Astrocyte of the spinal cord (primary cell): ENCODE measurements at places on chromosomes 4 and X.

DNA sequence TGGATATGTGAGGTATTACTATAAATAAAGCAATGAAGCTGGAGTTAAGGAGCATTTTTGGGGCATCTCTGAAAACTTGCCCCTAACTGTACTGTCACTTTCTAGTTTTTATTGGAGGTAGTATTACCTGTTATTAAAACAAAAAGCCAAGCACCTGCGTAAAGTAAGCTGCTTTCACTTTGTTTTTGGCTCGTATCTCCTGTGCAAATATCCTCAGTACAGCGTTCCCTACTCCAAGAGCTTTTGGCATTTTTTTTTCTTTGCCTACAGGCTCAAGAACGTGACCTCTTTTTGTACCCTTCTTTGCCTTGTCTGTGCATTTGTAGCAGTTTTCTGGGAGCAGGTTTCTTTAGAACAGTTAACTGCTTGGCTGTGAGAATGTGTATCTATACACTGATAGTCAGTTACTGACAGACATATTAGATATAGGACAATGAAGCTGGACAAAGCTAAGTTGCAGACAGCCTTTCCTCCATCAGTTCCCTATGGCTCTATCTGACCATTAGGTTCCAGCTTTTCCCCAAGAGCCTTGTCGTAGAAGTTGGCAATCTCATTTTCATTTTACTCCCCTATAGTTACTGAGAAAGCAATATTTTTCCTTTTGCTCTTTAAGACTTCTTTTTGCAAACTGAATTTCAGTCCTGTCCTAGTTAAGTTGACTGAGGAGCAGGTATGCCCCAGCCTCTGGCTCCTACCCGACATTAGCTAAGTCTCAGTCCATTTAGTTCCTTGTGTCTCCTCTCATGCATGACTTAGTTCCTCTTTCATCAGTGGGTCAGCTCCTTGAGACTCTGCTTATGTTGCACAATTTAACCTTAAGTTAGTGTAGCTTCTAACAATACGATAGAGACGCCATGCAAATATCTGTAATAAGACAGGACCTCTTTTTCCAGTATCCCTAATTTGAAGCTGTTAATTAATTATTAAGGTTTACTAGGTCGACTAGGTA lies 71.5 kb upstream of the HPRT1 start:
- DNase-seq = no peak

- peak; percentile 9 for DNase-seq
These were observed 134.7 kb downstream of the F11 start for GRCh38 chr4:186400676-186401075.

- DNase-seq = peak; percentile 95
These were observed 119.7 kb downstream of the NFKB1 start for GRCh38 chr4:102620697-102621497.

DNA sequence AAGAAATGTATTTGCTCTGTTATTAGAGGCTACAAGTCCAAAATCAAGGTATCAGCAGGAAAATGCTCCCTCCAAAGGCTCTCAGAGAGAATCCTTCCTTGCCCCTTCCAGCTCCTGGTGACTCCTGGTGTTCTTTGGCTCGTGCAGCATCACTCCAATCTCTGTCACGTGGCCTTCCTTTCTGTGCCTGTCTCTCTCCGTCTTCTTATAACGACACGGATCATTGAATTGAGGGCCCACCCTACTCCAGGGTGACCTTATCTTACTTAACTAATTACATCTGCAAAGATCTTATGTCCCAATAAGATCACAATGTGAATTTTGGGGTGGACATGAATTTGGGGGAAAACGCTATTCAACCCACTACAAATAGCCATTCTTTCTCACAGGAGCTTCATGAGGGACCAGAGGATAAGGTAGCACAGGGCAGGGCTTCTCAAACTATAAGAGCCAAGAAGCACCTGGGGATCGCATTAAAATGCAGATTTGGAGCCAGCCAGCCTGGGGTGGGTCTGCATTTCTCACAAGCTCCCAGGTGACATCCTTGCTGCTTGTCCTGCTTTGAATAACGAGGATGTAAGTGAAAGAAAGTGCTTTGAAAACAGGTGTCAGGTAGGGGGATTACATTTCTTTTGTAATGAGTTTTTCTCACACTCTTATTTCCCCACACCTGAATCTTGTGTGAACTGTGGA lies 41.9 kb upstream of the APLN start:
- no peak for DNase-seq

DNA sequence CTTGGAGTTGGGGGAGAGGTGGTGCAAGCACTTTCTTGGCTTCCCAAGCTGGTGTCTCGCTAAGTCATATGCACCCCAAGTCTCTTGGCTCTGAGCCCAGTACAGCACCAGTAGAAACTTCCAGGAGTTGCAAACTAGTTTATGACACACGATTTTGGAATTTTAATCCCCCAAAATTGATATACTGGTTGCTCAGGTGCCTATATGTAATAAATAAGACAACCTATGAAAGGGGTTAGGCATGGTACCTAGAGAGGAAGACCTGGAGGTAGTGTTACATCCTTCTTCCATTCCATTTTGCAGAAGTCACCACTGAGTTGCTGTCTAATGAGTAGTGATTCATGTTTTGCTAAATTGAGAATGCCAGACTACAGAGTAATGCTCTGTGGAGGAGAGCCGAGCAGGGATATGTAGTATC lies 4.3 kb upstream of the SLC4A4 start:
- DNase-seq = peak; percentile 15

DNA sequence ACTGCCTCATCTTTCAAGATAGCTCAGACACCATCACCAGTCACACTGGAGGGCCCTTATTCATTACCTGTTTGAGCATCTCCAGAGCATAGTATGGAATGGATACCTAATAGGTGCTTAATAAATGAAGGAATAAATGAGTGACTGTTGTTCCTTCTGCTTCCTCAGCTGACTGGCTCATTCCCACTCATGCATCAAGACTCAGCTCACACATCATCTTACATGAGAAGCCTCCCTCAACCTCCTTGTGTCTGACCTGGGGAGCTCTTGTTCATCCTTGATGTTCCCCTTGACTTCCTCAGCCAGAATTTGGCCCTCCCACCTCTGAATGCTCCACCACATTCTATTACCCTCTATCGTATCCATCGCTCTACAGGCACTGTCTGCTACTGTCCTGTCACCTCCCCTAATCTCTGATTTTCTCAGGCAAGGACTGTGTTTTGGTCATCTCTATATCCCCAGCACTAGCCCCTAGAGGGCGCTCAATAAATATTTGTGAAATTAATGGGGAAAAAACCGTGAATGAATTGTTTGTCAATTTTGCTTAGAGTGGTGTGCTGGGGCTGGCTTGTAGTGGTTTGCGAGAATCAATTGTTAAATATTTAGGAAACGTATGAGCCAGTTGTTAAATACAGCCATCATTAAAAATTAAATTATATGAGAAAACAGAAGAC lies 88.3 kb downstream of the NHSL2 start:
- DNase-seq = no peak

- DNase-seq = peak; percentile 66
These were observed 37.4 kb upstream of the SPON2 start for GRCh38 chr4:1209821-1210220.

DNA sequence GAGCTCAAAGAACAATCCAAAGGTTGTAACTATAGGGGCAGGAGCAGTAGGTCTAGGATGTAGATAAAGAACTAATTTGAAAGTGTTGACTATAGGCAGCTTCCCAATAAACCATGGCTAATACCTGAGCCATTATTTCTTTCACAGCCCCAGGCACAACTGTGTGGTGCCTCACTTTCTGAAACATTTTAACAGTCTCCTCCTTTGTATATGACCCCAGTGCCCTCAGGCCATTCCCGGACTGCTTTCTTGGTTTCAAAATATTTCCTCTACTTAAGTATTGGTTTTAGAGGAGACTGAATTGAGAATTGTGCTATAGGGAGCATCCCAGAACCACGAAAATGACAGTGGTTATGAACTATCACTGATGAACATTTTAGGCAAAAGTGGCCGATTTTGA lies 728.7 kb downstream of the IL1RAPL1 start:
- DNase-seq = no peak

GRCh38 chr4:145132511-145133098 lies 34.5 kb downstream of the ABCE1 start:
- peak; percentile 38 for DNase-seq

DNA sequence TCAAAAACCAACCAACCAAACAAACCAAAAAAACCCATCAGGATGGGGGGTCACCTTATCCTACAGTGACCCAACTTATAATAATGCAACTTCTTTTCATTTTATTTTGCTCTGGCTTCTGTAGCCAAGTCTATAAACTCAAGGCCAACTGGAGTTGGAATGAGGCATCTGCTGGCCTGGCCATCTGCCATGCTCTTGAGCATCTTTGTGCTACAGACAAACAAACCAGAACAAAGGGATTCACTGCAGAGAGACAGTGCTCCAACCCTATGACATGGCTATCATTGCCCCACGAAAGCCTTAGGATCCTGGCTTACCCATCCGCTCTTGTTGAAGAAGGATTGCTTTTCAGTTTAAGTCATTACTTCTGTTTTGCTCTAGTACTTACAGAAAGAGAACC lies 49.2 kb upstream of the SCRG1 start:
- no peak for DNase-seq

DNA sequence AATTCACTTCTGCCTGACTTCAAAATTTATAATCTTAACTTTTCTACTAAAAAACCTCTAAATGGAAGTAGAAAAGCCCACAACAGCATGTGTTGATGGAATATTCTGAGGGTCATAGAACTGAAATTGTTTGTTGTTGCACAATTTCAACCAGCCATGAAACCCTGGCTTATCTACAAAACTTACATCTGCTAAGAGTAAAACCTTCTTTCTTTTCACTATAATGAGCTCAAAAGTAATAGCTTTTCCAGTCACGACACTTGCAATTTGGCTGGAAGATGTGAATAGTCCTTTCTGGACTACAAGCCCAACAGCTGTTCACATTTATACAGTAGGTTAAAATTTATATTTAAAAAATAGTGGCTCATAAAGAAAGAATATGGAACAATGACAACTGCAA lies 250.0 kb downstream of the GPAT3 start:
- no peak for DNase-seq

DNA sequence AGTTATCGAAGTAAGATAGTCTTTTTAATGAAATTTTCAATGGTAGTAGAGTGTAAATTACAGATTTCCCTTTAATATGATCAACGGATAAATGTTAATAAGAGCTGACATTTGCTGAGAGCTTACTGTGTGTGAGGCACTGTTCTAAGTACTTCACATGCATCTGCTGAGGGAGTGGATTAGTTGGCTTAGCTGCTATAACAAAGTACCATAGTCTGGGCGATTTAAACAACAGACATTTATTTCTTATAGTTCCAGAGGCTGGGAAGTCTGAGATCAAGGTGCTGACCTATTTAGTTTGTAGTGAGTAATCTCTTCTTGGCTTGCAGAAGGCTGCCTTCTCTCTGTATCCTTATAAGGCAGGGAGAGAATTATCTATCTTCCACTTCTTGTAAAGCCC lies 174.3 kb downstream of the CEP135 start:
- no peak for DNase-seq

GRCh38 chr4:3871881-3872833 lies 106.0 kb downstream of the ADRA2C start:
- no peak for DNase-seq

- no peak for DNase-seq
These were observed 143.6 kb upstream of the FAM47A start for GRCh38 chrX:34275699-34276098.

- DNase-seq = no peak
These were observed 72.5 kb downstream of the ANXA3 start for GRCh38 chr4:78624048-78624447.

GRCh38 chr4:183443655-183444213 lies 702 bp upstream of the CDKN2AIP start:
- no peak for DNase-seq

DNA sequence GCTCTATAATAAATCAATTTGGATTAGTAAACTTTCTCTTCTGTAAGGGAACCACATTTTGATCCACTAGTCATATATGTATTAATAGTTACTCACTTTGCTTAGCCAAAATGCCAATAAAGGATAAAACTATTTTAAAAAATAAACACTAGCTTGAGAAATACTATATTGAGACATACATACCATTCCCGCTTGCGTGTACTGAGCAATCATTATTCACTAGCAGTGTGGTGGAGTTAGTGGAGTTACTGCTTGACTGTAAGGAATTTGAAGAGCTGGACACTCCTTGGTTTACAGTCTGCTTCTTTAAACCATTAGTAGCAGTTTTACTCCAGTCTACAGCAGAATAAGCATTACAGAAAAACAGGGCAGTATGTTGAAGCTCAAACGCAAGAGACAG lies 10.8 kb upstream of the PHKA2 start:
- peak; percentile 66 for DNase-seq

GRCh38 chr4:116688536-116688935 lies 396.8 kb downstream of the TRAM1L1 start:
- DNase-seq = no peak

GRCh38 chrX:48648336-48648751 lies 35.3 kb upstream of the WAS start:
- DNase-seq = peak; percentile 52

GRCh38 chr4:87559090-87559837 lies 30.1 kb upstream of the SPARCL1 start:
- DNase-seq = no peak

DNA sequence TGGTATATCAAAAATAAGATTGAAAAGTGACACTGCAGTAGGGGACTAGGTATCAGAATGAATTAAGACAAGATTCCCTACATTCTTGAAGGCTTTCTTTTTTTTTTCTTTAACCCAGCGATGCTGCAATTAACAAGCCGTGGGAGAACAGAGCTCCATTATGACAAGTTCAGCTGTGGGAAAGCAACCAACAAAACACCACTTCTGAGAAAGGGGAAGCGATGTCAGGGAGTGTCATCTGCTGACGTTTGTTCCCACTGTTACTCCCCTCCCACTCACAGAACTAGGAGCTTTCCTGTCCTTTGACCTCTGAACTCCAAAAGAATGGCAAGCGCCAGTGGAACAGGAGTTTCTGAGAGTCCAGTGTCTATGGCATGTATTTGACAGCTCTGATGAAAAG lies 90.2 kb upstream of the SLITRK2 start:
- no peak for DNase-seq

GRCh38 chrX:30282527-30282926 lies 26.7 kb downstream of the NR0B1 start:
- no peak for DNase-seq

GRCh38 chr4:1381944-1382541 lies 24.2 kb downstream of the NKX1-1 start:
- no peak for DNase-seq

- DNase-seq = peak; percentile 67
These were observed 140.6 kb downstream of the DCTD start for GRCh38 chr4:182776376-182777105.

GRCh38 chr4:106773076-106773905 lies 262.8 kb downstream of the DKK2 start:
- peak; percentile 63 for DNase-seq

DNA sequence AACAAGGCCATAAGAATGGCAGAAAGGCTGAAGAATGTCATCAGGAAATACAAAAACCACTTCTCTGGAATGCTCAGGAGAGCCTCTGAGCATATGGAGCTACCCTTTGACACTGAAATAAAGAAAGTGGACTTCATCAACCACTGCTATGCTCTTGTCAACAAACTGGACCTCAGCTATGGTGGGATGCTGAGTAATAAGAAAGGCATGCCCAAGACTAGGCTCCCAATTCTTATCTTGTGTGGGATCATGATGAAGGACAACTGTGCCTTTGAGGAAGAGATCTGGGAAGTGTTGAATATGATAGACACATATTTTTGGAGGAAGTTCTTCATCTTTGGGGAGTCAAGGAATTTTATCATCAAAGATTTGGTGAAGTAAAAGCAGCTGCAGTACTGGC lies 86.9 kb upstream of the MAGEB16 start:
- DNase-seq = peak; percentile 76

- no peak for DNase-seq
These were observed 200.8 kb upstream of the GIMD1 start for GRCh38 chr4:106569146-106570031.

GRCh38 chr4:3369781-3370674 lies 71.7 kb upstream of the HGFAC start:
- DNase-seq = peak; percentile 89
